ENCODE measurements at places on chromosomes 1 and 21.

DNA sequence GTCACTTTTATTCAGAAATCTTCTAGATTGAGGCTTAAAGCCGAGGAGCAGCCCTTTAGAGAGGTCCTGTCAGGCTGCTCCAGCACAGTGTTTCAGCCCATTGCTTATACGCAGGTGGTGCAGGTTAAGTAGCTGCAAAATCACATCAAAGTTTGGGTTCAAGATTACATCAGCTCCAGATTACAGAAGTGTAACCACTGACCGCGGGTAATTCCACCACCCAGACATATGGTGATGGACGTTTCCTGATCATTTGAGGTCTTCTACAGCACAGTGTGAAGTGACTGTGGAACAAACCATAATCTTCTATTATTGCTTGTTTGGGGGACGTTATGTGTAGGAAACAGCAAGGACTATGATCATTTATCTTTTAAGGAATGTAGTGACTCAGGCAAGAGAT is 11.8 kb downstream of the C1orf115 start:
- no peak for DNase-seq

GRCh38 chr1:85199667-85200462 is 951 bp downstream of the SYDE2 start:
- no peak for DNase-seq

GRCh38 chr1:86956221-86956620 is 41.8 kb downstream of the HS2ST1 start:
- no peak for DNase-seq

DNA sequence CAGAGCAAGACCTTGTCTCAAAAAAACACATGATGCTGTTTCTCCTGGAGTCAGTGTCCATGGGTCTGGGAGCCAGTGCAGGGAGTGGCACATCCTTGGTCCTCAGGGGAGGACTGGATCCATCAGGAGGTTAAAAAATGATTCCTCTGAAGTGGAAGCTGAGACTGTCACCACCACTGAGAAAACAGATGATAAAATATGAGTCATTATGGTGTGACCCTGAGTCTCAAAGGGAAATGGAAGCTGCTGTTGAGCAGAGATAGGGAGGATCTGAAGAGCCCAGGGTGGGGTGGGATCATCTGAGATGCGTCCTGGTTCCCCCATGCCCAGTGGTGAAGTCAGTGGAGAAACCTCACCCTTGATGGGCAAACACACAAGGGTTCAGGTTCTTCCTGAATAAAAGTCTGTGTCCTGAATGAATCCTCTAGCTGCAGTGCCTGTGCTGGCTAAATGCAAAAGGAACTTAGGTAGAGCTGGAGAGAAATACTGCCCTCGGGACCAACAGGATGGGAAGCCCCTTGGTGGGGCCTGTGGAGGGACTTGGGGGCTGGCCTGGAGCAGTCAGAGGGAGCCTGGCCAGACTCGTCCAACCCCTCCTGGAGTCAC is 61.6 kb upstream of the TENT5B start:
- no peak for DNase-seq

DNA sequence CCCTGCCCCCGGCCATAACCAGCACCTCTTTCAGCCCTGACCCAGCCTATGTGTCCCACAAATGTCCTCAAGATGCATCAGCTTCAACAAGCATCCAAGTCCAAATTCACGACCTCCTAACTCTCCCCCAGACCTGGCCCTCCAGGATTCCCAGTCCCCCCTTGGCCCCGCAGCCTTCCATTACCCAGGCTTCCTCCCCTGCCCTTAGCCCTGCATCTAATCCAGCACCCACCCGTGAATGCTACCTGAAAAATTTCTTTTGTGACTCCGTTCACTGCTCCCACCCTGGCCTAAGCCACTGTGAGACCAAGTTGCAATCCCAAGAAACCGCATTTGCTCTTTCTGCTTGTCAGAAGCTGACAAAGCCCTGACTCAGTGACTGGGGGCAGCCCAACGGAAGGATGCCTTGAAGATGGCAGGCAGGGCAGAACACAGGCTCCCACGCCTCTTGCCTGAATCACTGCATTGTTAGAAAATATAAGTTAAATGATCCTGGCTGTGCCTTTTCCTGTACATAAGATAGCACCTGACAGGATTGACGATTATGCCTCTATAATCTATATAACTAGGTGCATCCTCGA is 939 bp upstream of the MFAP2 start:
- no peak for DNase-seq

GRCh38 chr1:86618358-86618757 is 71.5 kb downstream of the CLCA4 start:
- no peak for DNase-seq

GRCh38 chr1:197081117-197081753 is 14.2 kb upstream of the F13B start:
- DNase-seq: no peak

- no peak for DNase-seq
Measured at GRCh38 chr1:25889470-25889869, 14.0 kb upstream of the PAQR7 start.

- DNase-seq: no peak
Measured at GRCh38 chr1:65026235-65026634, 59.9 kb upstream of the JAK1 start.

- no peak for DNase-seq
Measured at GRCh38 chr1:25106352-25106751, 126.0 kb downstream of the SYF2 start.

GRCh38 chr1:5367306-5367705 is 624.9 kb downstream of the NPHP4 start:
- no peak for DNase-seq

- no peak for DNase-seq
Measured at GRCh38 chr1:109468061-109468460, 1.7 kb downstream of the SYPL2 start.

GRCh38 chr1:68478662-68479061 is 18.2 kb downstream of the DEPDC1 start:
- DNase-seq: no peak

GRCh38 chr1:175669569-175669968 is 73.8 kb downstream of the TNR start:
- DNase-seq: no peak

- DNase-seq: no peak
Measured at GRCh38 chr1:45840704-45841103, 37.3 kb downstream of the MAST2 start.

DNA sequence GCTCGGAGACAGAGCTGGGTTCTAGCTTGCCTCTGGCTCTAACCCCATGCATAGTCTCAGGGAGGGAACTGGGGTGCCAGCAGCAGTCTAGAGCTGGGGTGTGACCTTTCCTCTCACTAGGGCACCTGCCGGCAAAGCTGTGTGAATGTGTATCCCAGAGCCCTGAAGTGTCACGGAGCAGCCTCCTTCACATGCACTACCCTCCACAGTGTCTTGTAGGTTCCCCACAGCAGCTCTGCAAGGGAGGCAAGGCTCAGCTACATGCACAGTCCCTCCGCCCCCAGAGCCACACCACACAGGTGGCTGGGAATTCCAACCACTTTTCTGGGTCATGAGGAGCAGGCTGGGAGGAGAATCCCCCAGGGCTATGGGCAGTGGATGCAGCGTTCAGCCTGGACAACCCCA is 7.7 kb upstream of the HPCA start:
- no peak for DNase-seq

GRCh38 chr1:203295796-203296195 is 9.5 kb upstream of the BTG2 start:
- DNase-seq: no peak

DNA sequence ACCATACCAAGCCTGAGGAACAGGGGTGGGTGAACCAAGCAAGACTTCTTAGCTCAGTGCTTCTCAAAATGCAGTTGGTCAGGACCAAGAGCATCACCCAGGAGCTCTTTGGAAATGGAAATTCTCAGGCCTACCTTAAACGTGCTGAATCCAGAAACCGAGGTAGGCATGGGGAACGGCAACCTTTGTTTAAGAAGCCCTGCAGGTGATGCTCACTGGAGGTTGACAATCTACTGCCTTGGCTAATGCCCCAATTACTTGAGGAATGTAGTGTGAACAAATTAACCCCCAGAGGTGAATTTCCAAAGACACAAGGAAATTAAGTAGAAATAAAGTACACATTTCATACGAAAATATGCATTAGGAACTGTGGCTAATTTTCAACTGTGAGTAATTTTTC is 5.3 kb downstream of the PTPN14 start:
- DNase-seq: no peak

Measured in NK-92 treated with Interleukin-12 subunit alpha and Interleukin-12 subunit beta, amount 100 ng/mL, for 24 hours (cell line).